Esophagus muscularis mucosa (tissue), 4 donors: ENCODE measurements at places on chromosomes 7 and 10. TPM values are rescaled to one million over a fixed set of nuclear protein-coding genes. Genes with fewer than 3 reads are reported as not detected.

FAM237B gene
- not detected for total RNA-seq

TUBAL3 gene
- not detected for total RNA-seq

IFIT1B gene
- total RNA-seq = not detected

CALML3 gene
- total RNA-seq = not detected

FBXL15 gene
- total RNA-seq = 26.8 TPM

MTERF1 gene
- total RNA-seq = 4.3 TPM

SOSTDC1 gene
- total RNA-seq = 1.2 TPM

TMEM236 gene
- total RNA-seq = 0.78 TPM

TFAM gene
- total RNA-seq = 21.9 TPM

AEBP1 gene
- total RNA-seq = 71.0 TPM

ACTL6B gene
- total RNA-seq = not detected

ZNF503 gene
- 74.2 TPM for total RNA-seq

FAM53B gene
- total RNA-seq = 37.4 TPM

HTR7 gene
- 0.33 TPM for total RNA-seq
